Non-pigmented ciliary epithelial cell (primary cell): ENCODE measurements at places on chromosomes 5 and 9.

GRCh38 chr9:7287986-7288385 is 511.6 kb downstream of the DMAC1 start:
- DNase-seq, result no peak

DNA sequence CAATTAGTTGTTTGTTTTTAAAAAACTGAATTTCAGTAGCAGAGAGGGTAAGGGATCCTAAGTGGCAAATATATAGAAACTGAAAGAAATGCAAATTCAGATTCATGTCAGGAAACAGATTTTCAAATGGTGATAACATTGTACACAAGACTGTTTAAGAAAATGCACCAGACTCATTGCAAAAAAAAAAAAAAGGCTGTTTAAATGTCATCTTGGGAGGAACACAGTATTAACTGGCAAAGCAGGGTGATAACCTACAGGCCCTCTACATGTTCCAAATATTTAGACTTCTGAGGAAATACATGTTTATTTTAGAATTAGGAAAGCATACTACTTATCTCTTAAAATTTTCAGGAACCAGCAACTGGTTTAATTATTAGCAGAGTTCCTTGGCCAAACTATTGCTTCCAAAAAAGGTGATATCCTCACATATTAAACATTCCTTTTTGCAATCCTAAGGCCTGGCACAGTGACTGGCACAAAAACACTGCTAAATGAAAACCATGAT is 114.5 kb downstream of the TSSK1B start:
- DNase-seq, result no peak

- no peak for DNase-seq
These were observed 638.3 kb downstream of the CCDC171 start for GRCh38 chr9:16191191-16191590.

- no peak for DNase-seq
These were observed 136.4 kb downstream of the SLIT3 start for GRCh38 chr5:169164481-169164925.

GRCh38 chr5:174708476-174709207 is 15.7 kb upstream of the MSX2 start:
- no peak for DNase-seq

GRCh38 chr9:14924230-14925219 is 14.3 kb upstream of the FREM1 start:
- peak; percentile 17 for DNase-seq

- DNase-seq, result no peak
These were observed 140.4 kb upstream of the CDH6 start for GRCh38 chr5:31052937-31053658.

GRCh38 chr5:13664377-13664776 is 280.1 kb downstream of the DNAH5 start:
- peak; percentile 87 for DNase-seq

GRCh38 chr5:61167382-61167781 is 5.1 kb upstream of the SMIM15 start:
- no peak for DNase-seq

GRCh38 chr5:37831821-37832534 is 7.9 kb downstream of the GDNF start:
- no peak for DNase-seq

DNA sequence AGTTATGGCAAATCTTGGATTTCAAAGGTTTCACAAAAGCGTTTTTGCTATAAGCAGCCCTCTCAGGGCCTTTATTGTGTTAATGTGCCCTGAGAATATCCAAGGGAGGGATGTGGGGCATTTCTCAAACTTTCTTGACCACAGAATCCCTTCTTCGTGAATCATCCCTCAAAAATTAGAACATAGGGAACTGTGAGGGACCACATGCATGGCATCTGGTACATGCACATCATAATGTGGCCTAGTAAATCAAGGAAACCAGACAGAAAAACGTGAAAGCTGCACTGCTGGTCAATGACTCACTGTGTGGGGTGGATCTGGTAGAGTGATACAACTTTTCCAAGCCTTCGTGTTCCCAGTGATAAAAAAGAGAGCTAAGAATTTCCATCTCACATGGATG is 22.4 kb downstream of the DDX31 start:
- peak; percentile 99 for DNase-seq

- DNase-seq, result peak; percentile 19
These were observed 13.3 kb downstream of the SLC25A46 start for GRCh38 chr5:110751902-110752762.

DNA sequence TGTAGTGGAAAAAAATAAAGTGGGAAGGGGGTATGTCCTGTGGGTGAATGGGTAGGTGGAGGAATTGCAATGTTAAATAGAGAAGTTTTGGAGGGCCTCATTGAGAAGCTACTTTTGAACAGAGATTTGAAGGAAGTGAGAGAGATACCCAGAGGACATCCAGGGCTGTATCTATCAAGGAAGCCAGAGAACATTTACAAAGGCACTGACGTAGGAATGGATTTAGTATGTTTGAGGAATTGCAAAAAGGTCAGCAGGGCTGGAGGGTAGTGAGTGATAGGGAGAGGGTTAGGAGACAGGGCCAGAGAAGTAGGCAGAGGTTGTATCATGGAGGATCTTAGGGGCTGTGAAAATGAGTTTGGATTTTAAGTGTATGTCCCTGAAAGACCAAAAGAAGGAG is 13.9 kb downstream of the PTTG1 start:
- DNase-seq, result no peak

GRCh38 chr5:58248221-58248620 is 211.7 kb downstream of the PLK2 start:
- no peak for DNase-seq

DNA sequence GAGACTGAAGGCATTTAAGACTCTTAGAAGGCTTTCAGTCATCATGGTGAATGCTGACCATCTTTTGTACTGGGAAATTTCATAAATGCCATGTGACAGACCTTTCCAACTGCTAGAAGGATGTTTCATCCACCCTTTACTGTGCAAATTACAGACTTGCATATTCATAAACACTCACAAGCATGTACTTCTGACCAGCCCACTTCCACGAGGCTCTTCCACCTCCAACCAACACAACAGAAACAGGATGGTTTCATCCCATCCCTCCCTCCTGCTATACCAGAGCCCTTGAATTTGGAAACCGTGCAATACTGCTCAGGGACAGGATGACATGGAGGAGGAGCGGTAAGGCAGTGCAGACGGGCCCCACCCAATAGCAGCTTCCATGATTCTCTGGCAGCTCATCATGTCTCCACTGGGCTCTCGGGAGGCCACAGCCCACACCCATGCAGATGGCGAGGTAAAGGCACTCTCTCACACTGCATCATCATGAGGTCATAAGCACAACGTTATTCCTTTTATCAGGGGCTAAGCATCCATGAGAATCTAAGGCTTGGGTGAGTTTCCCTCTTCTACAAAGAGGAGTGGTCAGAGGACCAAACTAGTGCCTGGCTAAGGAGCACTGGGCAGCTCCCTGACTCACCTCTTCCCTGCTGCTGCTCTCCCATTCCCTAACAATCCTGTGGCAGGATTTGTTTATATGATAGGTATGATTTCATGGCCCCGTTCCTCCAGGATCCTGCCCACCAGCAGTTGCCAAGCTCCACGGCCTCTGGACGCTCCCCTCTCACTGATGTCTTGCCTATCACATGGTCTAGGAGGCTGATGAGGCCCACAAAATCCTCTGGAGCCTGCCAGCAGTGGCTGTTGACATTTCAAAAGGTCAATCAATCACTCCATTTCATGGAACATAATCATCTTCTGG is 94.4 kb upstream of the FSTL4 start:
- no peak for DNase-seq

GRCh38 chr9:78781681-78782080 is 484.8 kb downstream of the PSAT1 start:
- DNase-seq, result no peak

DNA sequence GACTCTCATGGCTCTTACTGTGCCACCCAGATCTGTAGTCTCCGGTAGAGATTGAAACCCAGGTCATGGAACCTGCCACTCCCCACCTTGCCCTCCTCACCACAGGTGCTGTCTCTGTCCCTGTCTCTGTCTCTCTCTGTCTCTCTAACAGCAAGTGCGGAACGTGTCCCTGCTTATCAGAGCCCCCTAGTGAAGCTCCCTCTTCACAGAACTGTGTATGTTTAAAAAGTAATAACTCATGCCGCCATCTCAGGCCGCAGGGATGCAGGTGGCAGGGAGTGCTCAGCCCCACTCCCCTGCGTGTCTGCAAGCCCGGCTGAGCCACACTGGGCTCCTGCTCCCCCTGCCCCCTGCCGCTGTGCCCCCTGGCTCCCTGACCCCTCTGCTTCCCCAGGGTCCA is 43.8 kb downstream of the UNC5A start:
- no peak for DNase-seq

GRCh38 chr9:121990600-121991306 is 102.4 kb downstream of the TTLL11 start:
- DNase-seq, result no peak
